Activated naive CD4-positive, alpha-beta T cell treated with anti-CD3 and anti-CD28 coated beads, Interleukin-2, amount 50 U/mL, for 72 hours (primary cell): ENCODE measurements at places on chromosomes 16 and 17. TPM values are rescaled to one million over a fixed set of nuclear protein-coding genes. Genes with fewer than 3 reads are reported as not detected.

Gene KCNJ18
- not detected for total RNA-seq

Gene UBTF
- 112 TPM for total RNA-seq

Gene GIT1
- total RNA-seq: 67.8 TPM

Gene KRTAP4-6
- not detected for total RNA-seq

Gene CACNA1G
- total RNA-seq: not detected

Gene TBC1D28
- total RNA-seq: not detected

Gene AANAT
- not detected for total RNA-seq

Gene PRR35
- total RNA-seq: not detected

Gene POLG2
- total RNA-seq: 35.2 TPM

Gene TGFB1I1
- total RNA-seq: 0.73 TPM

Gene ZP2
- not detected for total RNA-seq

Gene CHAD
- not detected for total RNA-seq

Gene GRAP
- total RNA-seq: 12.7 TPM

Gene TBC1D26
- total RNA-seq: 0.78 TPM

GRCh38 chr17:73320601-73321264 lies 8.9 kb upstream of the CDC42EP4 start:
- no peak for DNase-seq

DNA sequence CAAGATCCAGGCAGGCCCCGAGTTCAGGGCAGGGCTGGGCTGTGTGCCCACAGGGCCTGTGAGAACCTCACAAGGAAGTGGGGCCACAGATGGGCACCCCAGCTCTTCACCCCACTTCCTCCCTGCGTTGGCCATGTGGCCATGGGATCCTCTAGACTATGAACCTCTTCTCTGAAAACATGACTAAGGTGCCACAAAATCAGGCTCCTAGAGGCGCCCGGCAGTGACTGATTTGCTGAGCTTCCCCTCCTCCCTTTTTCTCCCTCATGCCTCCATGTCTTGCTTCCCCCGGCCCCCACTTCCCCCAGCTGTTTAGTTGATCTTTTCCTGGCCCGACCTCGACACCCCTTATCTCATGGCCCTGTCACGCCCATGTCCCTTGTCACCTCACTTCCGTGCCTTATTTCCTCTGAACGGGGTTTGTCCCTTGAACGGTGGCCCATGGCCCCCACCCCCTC lies 87.1 kb downstream of the KCNJ12 start:
- no peak for DNase-seq

- DNase-seq: no peak
Measured at GRCh38 chr17:61567045-61567802, 23.8 kb downstream of the NACA2 start.

DNA sequence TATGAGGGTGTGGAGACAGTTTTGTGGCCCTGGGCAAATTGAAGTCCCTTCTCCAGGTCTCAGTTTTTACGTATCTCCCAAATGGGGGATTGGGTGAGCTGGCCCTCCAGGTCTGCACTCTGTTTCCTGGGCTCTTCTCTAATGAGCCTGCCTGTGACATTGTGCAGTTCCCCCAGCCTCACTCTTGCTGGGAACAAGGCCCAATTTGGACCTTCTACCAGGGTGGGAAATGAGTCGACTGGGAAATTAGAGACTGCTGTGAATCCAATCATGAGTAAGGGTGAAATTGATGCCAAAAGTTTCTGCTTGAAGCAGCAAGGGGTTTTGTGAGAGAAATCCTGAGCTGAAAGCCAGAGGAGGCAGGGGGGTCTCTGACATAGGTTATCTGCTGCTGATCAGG lies 71.5 kb upstream of the KSR1 start:
- no peak for DNase-seq

- DNase-seq: no peak
Measured at GRCh38 chr17:56638591-56639051, 45.1 kb downstream of the NOG start.

DNA sequence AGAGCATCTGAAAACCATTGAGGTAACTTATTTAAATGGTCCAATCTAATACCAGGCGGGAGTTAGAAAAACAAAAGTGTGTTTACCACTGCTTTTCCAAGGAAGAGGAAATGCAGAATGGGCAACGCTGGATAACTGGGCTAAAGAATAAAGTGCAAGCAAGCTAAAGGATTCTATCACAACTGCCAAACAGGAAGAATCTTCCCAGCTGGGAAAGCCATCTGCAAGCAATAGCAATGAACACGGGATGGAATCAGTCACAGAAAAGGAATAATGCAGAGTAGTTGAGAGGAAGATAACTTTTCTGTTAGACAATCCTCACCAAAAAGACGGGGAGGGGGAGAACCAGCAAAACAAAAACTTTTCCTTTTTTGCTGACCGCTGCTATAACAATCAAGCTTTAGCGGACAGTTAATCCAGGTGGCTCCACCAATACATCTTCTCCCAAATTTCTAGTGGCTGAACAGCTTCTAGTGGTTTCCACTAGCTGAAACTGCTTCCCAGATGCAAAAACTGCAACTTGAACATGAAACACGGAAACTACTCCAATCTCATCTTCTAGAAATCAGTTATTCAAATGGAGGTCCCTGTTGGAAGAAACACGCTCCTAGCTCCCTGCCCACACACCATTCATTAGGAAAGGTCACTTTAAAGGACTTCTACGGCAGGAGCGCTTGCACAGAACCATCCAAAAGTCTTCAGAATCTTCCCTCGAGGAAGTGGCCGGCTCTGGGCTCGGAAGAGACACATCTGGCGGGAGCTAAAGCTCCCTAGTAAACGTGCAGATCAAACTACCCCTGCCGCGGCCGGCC lies 929 bp downstream of the TMEM11 start:
- no peak for DNase-seq

DNA sequence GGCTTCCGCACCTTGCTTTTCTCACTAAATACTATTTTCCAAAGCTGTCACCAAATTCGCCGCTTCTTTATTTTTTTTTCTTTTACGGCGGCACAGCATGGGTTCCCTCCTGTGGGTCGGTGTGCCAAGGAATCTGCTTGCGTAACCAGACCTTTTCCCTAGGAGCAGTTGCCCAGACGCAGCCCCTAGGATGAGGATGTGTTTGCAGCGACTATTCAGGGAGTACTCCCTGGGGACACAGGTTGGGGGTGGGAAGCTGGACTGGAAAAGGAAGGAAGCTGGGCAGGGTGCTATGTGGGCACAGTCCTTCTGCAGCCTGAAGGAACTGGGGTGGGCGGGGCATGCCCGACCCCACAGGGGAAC lies 49.0 kb upstream of the ZCCHC14 start:
- no peak for DNase-seq

DNA sequence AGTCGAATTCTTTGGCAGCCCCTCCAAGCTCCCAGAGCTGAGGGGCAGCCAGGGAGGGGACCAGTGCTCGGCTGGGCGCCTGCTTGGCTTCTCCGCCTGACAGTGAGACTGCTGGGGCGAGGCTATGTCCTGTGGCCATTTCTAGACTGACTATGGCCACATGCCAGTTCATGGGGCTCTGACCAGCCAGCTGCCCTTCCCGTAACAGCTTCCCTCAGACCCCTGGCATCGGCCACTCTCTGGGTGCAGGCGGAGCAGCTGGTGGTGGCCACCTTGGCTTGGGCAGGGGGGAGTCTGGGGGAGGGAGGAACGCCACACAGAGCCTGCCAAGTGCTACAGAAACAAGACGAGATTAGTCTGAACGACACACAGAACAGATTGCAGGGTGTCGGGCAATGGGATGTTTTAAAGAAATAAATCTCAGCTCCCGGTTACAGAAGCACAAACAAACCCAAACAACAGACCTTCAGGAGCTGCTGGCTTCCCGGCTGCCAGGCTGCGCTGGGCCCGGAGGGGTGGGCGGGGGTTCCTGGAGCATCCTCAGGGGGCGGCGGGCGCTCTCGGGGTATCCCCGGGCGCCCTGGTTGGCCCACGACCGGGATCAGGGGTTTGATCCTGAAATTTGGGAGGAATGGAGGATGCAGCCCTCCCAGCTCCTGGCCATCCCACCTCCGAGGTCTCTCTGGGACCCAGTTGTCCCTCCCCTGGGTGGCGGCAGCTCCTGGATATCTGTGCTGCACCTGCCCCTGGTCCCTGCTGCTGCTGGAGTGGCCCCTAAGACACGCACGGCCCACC lies 34.5 kb downstream of the TBC1D16 start:
- DNase-seq: no peak

DNA sequence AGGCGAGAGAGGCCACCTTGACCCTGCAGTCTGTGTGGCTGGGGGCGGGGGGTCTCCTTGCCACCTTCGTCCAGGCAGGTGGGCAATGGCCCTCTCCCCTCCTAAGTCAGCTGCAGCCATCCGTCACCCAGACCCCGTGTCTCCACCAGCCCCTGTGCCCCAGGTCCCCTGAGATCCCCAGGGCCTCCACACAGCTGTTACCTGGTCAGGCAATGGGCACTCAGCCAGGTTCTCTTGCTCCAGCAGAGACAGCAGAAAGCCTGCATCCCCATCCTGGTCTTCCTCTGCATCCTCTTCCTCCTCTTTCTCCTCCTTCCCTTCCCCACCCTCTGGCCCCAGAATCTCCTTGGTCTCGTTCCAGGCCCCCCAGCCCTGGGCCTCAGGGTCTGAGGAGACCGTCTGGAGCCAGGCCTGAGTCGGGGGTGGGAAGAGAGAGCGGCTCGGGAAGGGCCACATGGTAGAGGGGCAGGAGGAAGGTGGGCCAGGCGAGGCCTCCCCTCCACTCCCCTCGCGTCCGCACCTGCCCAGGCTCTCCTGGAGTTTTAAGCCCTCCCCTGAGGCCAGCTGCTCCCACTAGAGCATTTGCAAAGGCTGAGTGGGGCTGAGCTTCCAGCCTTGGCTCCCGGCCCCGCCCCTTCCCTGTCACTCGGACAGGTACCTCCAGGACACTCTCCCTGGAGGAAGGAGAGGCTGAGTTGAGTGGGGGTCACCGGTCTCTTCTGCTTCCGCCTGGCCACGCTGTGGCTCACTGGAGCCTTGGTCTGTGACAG lies at the start of gene PABPN1L:
Gene PABPN1L, minus strand, starts transcription at position 510 of the 770 bp plus-strand sequence. Its CDS starts 54 bp downstream, at position 456.
- DNase-seq: no peak

- no peak for DNase-seq
Measured at GRCh38 chr16:89534252-89534756, 26.1 kb downstream of the SPG7 start.

- no peak for DNase-seq
Measured at GRCh38 chr16:11212798-11213196, 43.2 kb downstream of the SOCS1 start.

GRCh38 chr17:44218344-44219107 lies 949 bp downstream of the UBTF start:
- DNase-seq: peak; percentile 88

GRCh38 chr17:40540448-40540847 lies 24.8 kb downstream of the CCR7 start:
- DNase-seq: peak; percentile 90

- no peak for DNase-seq
Measured at GRCh38 chr16:80463326-80463725, 77.5 kb upstream of the DYNLRB2 start.

DNA sequence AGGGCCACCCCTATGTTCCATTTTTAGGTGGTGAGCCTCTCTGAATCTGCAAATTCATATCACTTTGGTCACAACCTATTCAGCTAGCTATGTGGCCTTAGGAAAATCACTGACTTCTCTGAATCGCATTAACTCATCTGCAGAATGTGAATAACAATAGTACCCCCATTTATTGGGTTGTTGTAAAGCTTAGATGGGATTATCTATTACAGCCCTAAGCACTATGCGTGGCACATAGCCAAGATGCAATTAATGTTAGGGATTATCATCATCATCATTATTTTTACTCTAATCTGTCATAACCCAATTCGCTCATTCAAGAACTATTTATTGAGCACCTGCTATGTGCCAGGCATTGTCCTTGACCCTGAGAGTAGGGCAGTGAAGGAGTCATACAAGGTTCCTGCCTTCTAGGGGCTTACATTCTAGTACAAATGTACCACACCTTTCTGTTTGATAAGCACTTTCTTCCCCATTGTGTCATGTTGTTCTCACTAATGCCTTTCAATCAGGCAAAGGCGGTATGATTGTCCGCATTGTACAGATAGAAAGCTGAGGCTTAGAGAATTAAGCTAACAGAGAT lies 38.5 kb downstream of the CHD9 start:
- no peak for DNase-seq

- DNase-seq: no peak
Measured at GRCh38 chr16:16973707-16974591, 496.8 kb downstream of the XYLT1 start.

- DNase-seq: no peak
Measured at GRCh38 chr16:70548936-70549335, 25.3 kb downstream of the SF3B3 start.

DNA sequence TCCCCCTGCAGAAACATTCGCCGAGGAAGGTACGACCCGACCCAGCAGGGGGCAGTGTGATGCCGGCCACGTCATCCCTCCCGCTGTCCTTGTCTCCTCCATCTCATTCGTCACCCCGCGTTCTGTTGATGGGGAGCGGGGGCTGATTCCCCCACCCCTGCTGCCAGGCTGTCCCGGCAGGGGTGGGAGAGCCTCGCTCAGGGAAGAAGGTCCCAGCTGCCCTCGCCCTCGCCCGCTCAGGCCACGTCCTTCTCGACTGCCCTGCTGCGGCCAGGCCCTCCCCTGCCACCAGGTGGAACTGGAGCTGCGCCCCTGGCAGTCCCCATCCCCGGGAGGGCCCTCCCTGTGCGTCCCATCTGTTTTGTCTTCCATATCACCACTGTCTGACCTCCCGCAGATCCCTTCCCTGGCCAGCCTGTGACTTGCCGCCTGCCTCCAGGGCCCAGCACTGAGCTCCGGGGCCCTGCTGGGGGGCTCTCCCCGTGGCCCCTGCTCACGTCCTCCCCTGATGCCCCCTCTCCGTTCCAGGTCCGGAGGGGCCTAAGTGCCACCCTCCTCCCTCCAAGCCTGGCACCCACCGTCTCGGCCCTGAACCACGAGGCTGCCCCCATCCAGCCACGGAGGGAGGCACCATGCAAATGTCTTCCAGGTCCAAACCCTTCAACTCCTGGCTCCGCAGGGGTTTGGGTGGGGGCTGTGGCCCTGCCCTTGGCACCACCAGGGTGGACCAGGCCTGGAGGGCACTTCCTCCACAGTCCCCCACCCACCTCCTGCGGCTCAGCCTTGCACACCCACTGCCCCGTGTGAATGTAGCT lies 20.6 kb downstream of the ADAM11 start:
- DNase-seq: peak; percentile 87
